ENCODE measurements at places on chromosomes 6 and 20.

DNA sequence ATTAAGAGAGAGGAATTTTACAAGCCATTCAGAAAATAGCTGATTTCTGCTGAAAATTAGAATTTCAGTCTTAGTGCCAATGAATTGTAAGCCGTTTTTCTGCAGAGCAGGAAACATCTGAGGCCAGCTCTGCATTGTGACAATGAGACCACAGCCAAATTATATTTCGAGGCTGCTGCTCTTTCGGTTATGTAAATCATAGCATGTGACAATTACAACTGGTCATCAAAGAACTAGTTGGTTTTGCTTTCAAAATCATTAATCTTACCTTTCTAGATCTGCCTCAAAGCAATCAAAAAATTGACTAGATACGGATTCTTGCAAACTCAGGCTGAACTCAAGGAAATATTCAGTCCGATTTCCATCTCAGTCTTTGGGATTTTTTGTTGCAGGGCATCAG lies 33.4 kb upstream of the INSM1 start:
- no peak for DNase-seq

GRCh38 chr6:42407379-42407778 lies 44.3 kb downstream of the TRERF1 start:
- no peak for DNase-seq

- no peak for DNase-seq
Observed at GRCh38 chr6:24854077-24854666, 55.5 kb upstream of the ARMH2 start.

- no peak for DNase-seq
Observed at GRCh38 chr6:134295953-134296553, 21.9 kb downstream of the SGK1 start.

DNA sequence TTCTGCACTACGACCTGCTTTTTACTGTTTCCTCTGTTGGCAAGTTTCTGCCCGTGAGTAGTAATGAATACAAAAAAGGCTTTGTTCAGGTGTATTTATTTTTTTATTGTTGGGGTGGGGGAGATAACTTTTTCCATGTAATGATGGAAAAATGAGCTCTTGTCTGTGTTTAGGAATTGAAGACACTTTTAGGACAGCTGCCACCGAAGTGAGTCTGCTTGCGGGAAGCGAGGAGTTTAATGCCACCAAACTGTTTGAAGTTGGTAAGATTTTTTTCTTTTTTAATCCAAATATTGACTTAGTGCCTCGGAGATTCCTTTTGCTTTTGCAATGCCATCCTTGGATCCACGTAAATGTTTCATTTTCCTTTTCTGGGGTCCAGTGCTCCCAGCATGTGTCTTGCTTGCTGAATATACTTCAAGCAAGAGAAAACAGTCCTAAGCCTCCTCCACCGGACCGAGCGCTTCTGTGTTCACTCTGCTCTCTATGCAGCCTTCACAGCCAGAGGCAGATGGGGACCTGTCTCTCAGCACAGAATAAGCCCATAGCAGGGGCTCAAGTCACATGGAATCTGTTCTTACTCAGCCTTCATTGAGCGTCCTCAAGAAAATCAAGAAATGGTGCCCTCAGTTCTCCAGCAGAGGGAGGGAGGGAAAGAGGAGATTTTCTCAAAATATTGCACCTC lies 71.3 kb downstream of the ISM1 start:
- DNase-seq: no peak

GRCh38 chr6:160222491-160222890 lies 36.1 kb downstream of the SLC22A2 start:
- DNase-seq: no peak

DNA sequence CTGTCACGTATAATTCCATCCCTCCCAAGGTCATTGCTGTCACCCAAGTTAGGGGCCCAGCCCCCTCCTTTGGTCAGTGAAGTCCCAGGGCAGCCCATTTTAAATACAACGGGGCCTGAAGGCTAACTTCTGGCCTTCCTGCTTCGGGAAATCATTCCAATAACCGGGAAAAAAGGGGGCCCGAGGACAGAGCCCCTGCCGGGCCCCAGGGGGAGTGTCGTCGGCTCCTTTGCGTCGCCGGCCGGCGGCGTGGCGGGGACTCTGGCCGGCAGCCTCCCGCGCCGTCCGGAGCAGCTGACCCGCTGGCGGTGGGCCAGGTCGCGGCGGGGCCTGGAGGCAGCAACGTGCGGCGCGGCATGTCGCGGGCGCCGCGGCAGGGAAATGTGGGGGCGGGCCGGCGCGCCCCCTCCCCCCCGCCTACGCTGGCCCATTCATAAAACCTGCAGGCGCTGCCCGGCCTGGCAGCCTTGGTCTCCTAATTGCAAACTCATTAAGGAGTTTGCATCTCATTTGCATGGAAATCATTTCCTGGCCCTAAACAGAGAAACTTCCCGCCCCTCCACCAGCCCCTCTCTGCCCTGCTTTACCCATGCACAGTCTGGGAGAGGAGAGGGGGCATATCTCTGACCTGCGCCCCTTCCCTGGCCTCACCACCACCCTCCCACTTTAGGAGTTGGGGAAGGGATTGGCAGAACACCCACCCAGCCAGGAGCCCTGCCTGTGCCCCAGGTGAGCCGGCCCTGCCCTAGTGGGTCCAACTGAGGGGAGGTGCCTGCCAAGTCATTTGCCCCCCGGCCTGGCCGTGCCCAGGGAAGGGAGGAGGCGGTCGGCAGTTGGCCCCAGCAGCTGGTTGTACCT lies 50.7 kb downstream of the MRPL14 start:
- no peak for DNase-seq

- no peak for DNase-seq
Observed at GRCh38 chr6:27025351-27025750, 222.2 kb upstream of the PRSS16 start.

- DNase-seq: no peak
Observed at GRCh38 chr6:43468748-43469681, 8.4 kb upstream of the TJAP1 start.

DNA sequence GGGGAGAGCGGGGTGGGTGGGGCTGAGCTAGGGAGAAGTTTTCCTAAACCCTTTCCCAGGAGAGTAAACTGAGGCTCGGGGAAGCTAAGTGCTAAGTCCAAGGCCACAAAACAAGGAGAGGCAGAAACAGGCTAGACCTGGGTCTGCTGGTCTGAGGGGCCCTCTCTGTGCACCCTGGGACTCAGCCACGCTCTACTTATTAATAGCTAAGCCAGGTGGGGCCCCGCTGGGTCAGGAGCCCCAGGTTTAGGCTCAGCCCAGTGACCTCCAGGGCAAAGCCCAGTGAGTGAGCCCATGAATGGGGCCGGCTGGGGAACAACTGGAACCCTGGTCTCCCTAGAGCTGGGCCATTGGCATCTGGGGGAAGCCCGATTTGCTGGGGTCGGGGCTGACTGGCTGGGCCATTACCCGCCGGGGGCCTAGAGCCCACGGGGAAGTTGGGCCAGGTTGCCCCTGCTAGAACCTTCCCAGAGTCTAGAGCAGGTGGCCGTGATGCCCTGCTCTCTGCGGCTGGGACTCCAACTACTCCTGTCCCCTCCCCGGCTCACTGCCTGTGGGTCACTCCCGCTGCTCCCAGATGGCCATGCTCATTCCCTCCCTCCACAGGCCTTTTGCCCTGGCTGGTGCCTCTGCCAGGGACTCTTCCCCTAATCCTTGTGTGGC lies 24.1 kb upstream of the NOL4L start:
- no peak for DNase-seq

- DNase-seq: no peak
Observed at GRCh38 chr6:44100088-44100550, 27.1 kb downstream of the MRPL14 start.
